ENCODE measurements at places on chromosomes 13 and 19.

DNA sequence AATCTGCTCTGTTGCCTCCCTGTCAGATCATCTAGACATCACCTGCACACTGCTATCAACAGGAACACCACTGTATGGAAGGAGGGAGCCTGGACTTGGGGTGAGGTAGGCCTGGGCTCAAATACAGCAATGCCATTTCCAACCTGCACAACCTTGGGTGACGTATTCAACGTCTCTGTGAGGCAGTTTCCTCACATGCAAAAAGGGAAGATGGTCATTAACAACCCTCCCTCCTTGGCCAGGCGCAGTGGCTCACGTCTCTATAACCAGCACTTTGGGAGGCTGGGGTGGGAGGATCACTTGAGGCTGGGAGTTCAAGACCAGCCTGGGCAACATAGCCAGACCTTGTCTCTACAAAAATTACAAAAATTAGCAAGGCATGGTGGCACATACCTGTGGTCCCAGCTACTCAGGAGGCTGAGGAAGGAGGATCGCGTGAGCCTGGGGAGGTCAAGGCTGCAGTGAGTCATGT is 13.1 kb downstream of the XRCC1 start:
- DNase-seq = no peak

GRCh38 chr13:109400209-109400608 is 386.2 kb downstream of the IRS2 start:
- no peak for DNase-seq

GRCh38 chr13:109787135-109787954 is 962 bp upstream of the IRS2 start:
- DNase-seq = no peak

DNA sequence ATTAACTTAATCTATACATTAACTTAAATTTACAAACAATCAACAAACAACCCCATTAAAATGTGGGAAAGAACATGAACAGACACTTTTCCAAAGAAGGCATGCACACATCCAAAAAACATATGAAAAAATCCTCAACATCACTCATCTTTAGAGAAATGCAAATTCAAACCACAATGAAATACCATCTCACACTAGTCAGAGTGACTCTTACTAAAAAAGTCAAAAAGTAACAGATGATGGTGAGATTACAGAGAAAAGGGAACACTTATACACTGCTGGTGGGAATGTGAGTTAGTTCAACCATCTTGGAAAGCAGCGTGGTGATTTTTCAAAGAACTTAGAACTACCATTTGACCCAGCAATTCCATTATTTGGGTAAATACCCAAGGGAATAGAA is 759.2 kb upstream of the SLITRK1 start:
- no peak for DNase-seq

- no peak for DNase-seq
These were observed 26.5 kb downstream of the MED26 start for GRCh38 chr19:16601378-16602052.

Data from lower leg skin (tissue), 4 donors.